ENCODE measurements at places on chromosomes 2 and 18.

DNA sequence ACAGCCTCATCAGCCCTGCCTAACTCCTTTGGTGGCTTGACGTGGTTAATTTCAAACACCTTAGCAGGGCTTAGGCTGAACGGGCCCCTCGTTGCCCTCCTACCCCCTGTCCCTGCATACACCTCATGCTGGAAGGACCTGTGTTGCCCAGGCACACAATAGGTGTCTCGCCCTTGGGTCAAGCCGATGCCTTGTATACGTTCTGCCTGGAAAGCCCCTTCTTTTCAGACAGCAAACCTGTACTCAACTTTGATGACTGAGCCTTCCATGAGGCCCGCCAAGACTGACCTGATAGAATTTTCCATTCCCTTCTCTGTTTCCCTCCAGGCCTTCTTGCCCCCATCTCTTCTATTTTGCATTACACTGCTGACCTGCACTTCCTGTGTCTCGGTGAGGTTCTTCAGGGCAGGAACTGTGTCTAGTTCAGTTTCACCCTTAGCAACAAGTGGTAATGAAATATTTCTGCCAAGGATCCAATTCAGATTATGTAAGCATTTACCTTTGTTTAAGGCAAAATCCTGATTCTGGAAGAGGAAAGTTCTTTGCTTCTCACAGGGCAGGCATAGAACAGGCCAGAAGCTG, 7.9 kb downstream of the GREB1 start:
- no peak for DNase-seq

DNA sequence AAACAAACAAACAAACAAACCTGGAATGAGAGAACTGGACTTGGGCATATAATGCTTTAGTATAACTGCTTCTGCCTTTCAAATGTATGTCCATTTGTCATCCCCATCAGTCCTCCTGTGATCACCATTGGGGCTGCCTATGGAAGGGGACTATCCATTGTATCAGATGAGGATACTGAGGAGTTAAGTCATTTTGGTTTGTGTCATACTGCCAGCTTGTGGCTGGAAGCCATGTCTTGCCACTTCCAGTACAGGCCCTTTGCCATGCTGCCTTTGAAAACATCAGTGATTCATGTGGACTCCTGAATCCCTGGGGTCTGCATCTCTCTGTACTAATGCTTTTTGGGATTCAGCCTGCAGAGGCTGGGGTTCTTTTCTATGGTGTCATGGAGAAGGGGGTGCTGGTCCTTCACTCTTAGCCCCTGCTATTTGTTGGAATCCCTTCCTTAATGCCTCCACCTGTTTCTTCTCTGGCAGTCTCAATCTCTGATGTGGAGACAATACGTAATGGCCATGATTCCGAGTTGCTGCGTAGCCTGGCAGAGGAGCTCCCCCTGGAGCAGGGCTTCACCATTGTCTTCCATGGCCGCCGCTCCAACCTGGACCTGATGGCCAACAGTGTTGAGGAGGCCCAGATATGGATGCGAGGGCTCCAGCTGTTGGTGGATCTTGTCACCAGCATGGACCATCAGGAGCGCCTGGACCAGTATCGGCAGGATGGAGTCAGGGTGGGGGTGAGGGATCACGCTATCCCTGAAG, 10.6 kb downstream of the PLCD4 start:
- DNase-seq: no peak

DNA sequence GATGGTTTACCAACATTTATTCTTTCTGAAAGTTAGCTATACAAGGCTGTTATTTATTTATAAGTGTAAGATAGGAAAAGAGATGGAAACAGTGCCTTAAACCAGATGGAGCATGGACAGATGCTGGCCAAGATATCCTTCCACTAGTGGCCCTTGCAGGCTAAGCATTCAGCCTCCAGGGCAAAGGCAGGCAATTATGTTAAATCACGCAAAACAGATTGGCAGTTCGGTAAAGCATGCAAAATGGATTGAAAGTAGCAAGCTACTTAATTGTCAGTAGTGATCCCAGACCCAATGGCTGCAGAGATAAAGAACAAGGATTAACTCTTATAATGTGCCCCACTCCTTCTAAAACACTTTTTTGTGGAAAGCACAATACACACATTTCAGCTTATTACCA, 105.4 kb upstream of the MAP4K3 start:
- DNase-seq: no peak

DNA sequence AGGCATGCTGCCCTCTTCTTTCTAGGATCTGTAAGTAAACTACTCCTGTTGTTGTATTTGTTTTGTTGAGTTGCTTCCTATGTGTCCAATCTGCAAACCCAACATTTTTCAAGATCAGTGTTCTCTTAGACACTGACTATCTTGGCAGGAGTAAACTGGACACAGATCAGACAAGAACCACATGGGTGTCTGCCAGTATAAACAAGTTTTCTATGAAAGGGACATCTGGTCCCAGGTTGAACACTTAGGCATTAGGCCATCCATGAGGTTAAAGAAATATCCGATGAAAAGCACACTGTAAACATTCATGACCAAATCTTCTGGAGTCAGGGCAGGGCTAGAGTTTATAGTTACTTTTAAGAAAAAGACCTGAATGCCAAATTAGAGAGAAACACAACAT, 441.8 kb downstream of the NYAP2 start:
- DNase-seq: peak; percentile 63

DNA sequence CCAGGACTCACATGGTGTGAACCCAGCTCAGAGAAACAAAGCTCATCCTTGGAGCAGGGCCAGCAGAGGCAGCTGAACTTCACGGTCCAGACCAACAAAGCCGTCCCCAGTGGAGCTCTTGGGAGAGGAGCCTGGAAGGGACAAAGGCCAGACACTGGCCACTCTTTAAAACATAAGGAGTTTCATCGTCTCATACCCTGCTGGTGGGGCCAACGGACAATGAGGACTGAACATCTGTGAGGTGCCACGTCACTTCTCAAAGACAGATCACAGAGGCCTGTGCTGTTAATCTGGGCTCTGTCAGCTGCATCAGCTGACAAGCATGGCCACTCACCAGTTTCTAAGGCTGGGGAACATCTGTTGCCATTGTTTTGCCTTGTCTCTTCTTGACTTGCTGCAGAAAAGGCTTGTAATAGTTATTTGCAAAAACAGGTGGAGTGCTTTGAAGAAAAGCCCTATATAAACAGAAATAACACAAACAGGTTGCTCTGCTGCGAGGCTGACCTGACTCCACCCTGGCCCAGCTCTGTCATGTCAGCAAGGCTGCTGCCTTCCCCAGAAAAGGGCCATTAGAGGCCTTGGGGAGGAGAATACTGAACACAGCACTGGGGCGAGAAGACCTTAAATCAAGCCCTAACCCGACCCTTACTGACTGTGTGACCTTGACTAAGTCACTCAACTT, 68.1 kb upstream of the DAPL1 start:
- no peak for DNase-seq

GRCh38 chr2:223227338-223227737, 175.3 kb downstream of the KCNE4 start:
- DNase-seq: peak; percentile 27

DNA sequence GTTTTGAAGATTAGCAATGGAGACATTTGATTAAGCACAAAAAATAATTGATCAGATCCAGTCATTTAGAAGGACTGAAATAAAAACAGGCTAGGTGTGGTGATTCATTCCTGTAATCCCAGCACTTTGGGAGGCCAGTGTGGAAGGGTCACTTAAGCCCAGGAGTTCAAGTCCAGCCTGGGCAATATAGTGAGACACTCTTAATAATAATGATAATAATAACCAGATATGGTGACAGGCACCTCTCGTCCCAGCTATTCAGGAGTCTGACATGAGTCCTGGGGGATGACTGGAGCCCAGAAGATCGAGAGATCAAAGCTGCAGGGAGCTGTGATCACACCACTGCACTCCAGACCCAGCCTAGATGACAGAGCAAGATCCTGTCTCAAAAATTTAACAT, 3.5 kb upstream of the FN1 start:
- DNase-seq: no peak

GRCh38 chr2:162197069-162197825, 45.2 kb upstream of the GCG start:
- peak; percentile 79 for DNase-seq

DNA sequence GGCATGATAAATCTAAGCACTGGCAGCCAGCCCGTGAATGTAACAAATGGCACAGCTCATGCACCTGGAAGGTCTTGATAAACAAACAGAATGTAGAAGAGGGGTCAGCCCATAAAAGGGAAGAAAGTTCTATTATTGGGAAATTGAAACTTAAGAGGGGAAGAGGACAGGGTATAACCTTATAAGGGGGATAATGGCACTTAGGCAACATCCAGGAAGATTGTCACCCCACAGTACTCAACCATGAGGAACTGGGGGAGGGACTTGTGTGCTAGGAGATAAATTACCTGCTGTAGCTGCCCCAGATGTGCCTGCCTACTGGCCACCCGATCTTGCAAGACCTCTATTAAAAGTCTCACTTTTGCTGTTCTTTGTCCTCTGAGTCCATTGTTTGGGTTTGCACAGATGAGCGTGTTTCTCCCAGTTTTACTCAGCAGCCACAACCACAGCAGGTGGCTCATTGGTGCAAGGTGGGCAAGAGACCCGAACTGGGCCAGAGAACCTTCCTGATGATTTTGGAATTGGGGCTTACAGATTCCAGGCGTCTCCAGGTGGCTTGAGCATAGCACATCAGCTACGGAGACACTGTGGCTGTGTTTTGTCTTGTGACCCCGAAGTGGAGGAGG, 79.0 kb upstream of the TAF1B start:
- no peak for DNase-seq

- DNase-seq: peak; percentile 49
Observed at GRCh38 chr18:27668158-27668557, 483.1 kb upstream of the CHST9 start.

- no peak for DNase-seq
Observed at GRCh38 chr2:167127135-167127534, 238.9 kb downstream of the XIRP2 start.

DNA sequence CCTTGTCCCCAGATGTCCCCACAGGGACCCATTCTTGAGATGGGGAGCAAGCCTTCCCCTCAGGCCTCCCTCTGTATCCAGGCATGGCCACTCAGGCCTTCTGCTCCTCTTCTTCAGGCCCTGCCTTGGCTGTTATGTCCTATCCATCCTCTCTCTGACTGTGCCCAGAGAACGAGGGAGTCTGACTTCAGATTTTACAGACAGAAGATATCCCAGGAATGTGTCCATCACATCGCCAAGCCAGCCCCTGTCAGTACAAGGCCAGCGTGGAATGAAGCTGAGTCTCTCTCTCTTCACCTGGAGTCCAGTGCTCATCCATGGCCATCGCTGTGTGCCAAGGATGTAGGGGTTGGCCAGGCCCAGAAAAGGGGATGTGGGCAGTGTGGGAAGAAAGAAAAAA, 57.6 kb downstream of the SDC1 start:
- no peak for DNase-seq

DNA sequence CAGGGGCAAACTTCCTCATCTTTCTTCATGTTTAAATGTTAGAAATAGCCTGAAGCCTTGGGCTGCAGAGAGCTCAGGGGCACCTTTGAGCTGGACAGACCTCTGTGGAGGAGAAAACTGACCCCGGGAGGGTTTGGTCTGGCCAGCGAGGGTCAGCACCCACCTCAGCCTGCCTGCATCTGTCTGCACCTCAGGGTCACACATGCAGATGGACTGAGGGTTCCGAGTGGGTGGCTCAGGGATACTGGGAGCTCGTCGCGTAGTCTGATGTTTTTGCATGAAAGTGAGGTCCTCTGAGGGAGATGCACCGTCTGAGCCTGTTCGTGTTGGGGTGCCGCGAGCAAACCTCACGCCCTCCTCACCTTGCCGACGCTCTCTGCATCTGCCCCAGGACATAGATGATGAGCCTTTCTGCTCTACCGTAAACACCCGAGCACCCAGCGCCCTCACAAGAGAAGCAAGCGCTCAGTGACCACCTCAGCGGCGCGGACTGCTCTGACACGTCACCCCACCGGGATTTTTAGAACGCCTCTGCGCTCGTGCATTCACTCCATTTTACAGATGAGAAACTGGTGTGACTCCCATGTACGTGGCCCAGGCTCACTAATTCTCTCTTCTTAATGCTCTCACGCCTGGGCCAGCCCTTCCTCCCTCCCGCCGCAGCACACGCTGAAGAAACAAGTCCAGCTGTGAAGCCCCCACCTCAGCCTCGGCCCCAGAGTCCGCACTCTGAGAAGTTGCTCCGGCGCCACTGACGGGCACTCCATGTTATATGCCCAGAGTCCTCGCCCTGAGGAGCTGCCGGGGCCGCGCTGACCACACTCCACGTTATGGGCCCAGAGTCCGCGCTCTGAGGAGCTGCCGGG, 9.5 kb downstream of the KCNG2 start:
- no peak for DNase-seq

DNA sequence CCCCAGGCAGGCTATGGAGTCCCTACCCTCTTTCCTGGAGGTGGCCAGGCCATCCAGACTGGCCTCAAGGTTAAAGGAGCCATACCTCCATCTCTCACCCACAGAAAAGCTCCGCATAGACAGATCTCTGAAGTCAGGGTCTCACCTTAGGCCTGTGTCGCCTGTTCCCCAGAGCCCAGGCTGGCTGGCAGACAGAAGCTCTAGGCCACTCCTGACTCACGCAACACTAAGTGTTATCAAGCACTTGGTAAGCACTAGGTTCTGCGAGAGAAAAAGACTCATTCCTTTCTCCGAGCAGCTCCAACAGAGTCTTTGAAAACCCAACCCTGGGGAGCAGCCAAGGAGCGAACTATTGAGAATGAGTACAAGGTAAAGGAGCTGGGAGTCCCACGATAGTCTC, 6.1 kb downstream of the SMAD7 start:
- DNase-seq: peak; percentile 60

DNA sequence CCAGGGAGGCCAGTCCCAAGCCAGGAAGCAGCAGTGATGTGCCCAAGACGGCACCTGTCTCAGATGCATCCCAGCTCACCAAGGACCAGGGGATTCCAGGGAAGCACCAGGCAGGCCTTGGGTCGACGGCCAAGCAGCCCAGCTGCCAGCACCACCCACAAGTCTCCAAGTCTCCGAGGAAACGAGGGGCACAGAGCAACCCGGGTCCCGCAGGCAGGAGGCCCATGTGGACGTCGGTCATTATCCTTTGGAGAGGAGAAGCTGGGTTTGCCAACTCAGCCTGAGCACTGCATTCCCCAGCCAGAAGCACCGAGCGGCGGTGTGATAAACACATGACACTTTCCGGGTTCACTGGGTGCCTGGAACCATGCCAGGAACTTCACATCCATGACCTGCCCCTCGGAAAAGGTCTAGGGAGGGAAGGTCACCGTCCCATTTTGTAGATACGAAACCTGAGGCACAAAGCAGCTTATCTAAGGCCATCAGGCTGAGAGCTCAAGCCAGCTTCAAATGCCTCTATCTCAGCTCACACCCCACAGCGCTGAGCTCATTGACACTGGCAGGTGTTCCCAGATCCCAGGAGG, 104.5 kb downstream of the ZNF516 start:
- DNase-seq: no peak

GRCh38 chr2:128500138-128500800, 181.6 kb upstream of the HS6ST1 start:
- no peak for DNase-seq

DNA sequence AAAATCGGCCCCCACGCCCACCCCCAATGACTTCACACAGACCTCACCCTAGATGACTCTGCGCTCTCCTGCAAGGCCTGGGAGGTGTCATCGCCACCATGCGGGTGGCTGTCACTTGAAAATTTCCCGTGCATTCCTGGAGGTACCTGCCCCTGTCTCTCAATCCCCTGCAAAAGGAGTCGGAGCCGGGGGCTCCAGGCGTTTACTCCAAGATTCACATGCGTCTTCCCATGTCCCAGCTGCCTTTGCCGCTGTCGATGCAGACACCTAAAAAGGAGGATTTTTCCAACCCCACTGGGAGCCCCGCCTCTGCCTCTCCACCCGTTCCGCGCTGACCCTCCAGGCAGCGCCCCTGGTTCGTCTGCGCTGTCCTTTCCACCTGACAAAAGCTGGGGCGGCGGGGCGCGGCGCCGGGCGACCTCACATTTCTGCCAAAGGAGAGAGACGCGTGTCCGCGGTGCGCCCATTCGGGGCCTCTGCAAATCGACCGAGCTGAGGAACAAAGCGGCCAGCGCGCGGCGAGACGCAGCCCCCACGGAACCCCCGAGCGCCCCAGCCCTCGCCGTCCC, 667 bp downstream of the REEP1 start:
- DNase-seq: no peak

Measured in astrocyte of the spinal cord (primary cell).